Mesangial cell (primary cell): ENCODE measurements at places on chromosomes 2 and 18. TPM values are rescaled to one million over a fixed set of nuclear protein-coding genes. Genes with fewer than 3 reads are reported as not detected.

Gene CCDC178
- 0.13 TPM in 1 of 2 replicates, not detected in the other for total RNA-seq

Gene KLF7
- total RNA-seq: 24.1 and 26.6 TPM in 2 replicates

Gene DPP4
- total RNA-seq: 7.7 and 42.3 TPM in 2 replicates

Gene BOLL
- not detected in 2 replicates for total RNA-seq

Gene LDLRAD4
- total RNA-seq: 2.4 and 2.5 TPM in 2 replicates

Gene ARL4C
- 185 and 253 TPM in 2 replicates for total RNA-seq

Gene LRATD1
- total RNA-seq: 0.49 and 2.8 TPM in 2 replicates

Gene STK11IP
- 15.3 and 25.6 TPM in 2 replicates for total RNA-seq

Gene EFR3B
- 1.1 and 1.3 TPM in 2 replicates for total RNA-seq

Gene IL1RN
- not detected in 2 replicates for total RNA-seq

Gene AMER3
- not detected in 2 replicates for total RNA-seq

Gene DRC1
- total RNA-seq: not detected in 2 replicates

Gene NEURL3
- 0.49 and 4.2 TPM in 2 replicates for total RNA-seq

Gene SERPINB3
- total RNA-seq: not detected in 2 replicates

Gene VWA3B
- total RNA-seq: under 0.01 TPM in 1 of 2 replicates, not detected in the other

Gene DCDC2C
- total RNA-seq: not detected in 2 replicates

Gene HNMT
- total RNA-seq: 0.33 and 1.6 TPM in 2 replicates

Gene PIGN
- 11.8 and 14.2 TPM in 2 replicates for total RNA-seq

Gene FBXO48
- total RNA-seq: 0.13 and 0.33 TPM in 2 replicates

Gene SERPINB5
- 0.13 TPM in 1 of 2 replicates, not detected in the other for total RNA-seq

Gene ANKRD62
- total RNA-seq: not detected in 2 replicates

Gene SCG2
- under 0.01 and 1.1 TPM in 2 replicates for total RNA-seq

Gene TGFA
- 1.1 and 7.2 TPM in 2 replicates for total RNA-seq

Gene SEMA4F
- total RNA-seq: 12.7 and 12.9 TPM in 2 replicates

Gene MOB4
- total RNA-seq: 14.6 and 19.7 TPM in 2 replicates

Gene UPP2
- total RNA-seq: not detected in 2 replicates

Gene AQP12A
- total RNA-seq: not detected in 2 replicates

Gene SIX3
- not detected in 2 replicates for total RNA-seq

Gene PRKAG3
- total RNA-seq: not detected in 2 replicates

Gene ATP6V1B1
- 0.51 TPM in 1 of 2 replicates, not detected in the other for total RNA-seq

Gene NRP2
- 92.4 and 121 TPM in 2 replicates for total RNA-seq

Gene FSIP2
- total RNA-seq: under 0.01 TPM in 2 replicates

Gene INO80D
- total RNA-seq: 6.0 and 8.0 TPM in 2 replicates

Gene ZNF892
- total RNA-seq: 3.7 and 7.0 TPM in 2 replicates

Gene FBXO36
- 3.4 and 5.1 TPM in 2 replicates for total RNA-seq

Gene UGT1A5
- not detected in 2 replicates for total RNA-seq

Gene CNGA3
- total RNA-seq: not detected in 2 replicates

Gene SALL3
- 0.13 and 0.49 TPM in 2 replicates for total RNA-seq

Gene BAZ2B
- total RNA-seq: 5.5 and 24.8 TPM in 2 replicates

Gene TIMM21
- total RNA-seq: 8.5 and 31.0 TPM in 2 replicates

Gene EDAR
- 0.16 and 0.51 TPM in 2 replicates for total RNA-seq

Gene CHAC2
- total RNA-seq: 1.3 and 11.6 TPM in 2 replicates
